Right lobe of liver (tissue), 6 donors: ENCODE measurements at places on chromosomes 3 and 15. TPM values are rescaled to one million over a fixed set of nuclear protein-coding genes. Genes with fewer than 3 reads are reported as not detected.

GRCh38 chr15:74038707-74039655, 43.4 kb downstream of the GOLGA6A start:
- H3K4me1 ChIP-seq, result no peaks in the 10 kb centered on the region
- no peaks in the 10 kb centered on the region for H3K36me3 ChIP-seq
- DNase-seq, result no peak
- H3K27me3 ChIP-seq, result no peaks in the 10 kb centered on the region
- H3K4me3 ChIP-seq, result no peak overlapping the region
- H3K27ac ChIP-seq, result no peak overlapping the region

Gene SLC6A11
- 0.06 TPM for total RNA-seq

Gene SLC28A2
- 0.09 TPM for total RNA-seq

DNA sequence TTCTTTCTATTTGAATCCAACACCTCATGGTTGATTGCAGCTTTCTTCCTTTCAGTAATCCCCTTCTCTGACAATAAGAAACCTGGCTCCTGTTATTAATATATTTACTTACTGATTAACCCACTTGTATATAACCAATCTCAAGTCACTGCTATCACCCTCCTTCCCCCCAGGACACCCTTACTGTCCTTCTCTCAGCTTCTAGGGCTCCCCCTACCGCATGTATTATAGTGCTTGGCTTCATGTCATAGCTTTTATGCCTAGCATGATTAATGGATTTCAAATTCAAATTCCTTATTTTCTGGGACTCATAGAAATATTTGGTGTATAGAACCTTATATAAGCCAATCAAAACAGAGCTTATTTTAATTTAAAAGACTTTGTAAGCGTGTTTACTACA, 75.7 kb upstream of the BNIP2 start:
- H3K4me3 ChIP-seq, result no peak overlapping the region
- DNase-seq, result no peak
- no peak overlapping the region for H3K27ac ChIP-seq
- H3K4me1 ChIP-seq, result no peaks in the 10 kb centered on the region
- H3K36me3 ChIP-seq, result no peaks in the 10 kb centered on the region

Gene SNURF
- 3.6 TPM for total RNA-seq

Gene SRGAP3
- total RNA-seq, result 2.8 TPM
